ENCODE measurements at places on chromosomes 12 and 14.

DNA sequence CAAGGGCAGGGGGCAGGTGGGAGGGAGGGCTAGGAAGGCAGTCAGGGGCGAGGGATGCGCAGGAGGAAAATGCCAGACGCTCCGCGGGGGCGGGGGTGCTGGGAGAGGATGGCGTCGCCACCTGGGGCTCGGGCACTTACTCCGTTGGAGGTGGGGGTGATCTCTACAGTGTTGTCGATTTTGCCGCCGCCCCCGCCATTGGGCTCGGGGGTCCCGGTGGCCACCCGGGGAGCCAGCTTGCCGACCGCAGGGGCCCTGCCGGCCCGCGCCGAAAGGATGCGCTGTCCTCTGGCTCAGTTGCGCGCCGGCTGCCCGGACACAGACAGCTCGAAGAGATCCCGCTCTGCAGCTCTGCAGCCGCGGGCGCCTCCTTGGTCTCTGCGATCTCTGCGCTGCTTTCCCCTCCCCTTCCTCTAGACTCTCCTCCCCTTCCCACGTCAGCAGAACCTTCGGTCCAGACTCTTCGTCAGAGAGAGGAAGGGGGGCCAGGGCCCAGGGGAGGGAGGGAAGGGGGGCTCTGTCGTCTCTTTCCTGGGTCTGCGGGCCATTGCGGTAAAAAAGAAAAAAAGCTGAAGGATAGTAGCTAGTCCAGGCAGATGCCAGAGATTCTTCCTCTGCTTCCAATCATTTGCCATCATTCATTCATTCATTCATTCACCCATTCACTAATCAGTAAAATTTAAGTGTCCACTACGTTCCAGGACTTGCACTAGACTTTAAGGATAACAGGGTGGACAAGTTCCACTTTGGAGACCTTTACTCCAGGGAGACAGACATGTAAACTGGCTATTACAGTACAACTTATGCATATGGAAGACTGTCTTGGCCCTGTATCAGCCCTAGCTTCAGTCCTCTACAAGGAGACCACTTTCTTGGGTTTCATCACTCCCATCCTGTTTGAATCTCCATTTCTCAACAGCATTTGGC is at the start of gene SLC22A17:
Gene SLC22A17, minus strand, starts transcription at position 382 of the 927 bp plus-strand sequence.
- DNase-seq = no peak

- no peak for DNase-seq
These were observed 12.7 kb upstream of the CLEC1A start for GRCh38 chr12:10111451-10111850.

DNA sequence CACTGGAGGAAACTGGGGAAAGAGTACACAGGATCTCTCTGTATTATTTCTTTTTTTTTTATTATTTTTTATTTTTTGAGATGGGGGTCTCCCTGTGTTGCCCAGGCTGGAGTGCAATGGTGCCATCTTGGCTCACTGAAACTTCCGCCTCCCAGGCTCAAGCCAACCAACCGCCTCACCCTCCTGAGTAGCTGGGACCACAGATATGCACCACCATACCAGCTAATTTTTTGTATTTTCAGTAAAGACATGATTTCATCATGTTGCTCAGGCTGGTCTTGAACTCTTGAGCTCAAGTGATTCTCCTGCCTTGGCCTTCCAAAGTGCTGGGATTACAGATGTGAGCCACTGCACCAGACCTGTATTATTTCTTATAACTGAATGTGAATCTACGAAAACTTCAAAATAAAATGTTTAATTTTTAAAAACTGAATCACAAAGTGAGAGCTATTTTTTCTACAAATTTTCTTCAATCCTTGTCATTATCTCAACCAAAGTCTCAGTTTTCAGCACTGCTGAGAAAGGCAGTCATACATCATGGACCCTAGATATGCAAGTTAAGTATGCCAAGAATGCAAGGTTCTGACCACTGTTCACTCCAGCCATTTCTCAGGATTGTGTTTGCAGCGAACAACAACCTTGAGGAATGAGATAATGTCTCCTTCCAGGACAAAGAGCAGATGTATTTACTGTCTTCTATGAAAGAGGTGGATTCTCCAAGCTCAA is 2.4 kb downstream of the EAPP start:
- no peak for DNase-seq

GRCh38 chr14:87813211-87813610 is 179.8 kb downstream of the GALC start:
- no peak for DNase-seq

DNA sequence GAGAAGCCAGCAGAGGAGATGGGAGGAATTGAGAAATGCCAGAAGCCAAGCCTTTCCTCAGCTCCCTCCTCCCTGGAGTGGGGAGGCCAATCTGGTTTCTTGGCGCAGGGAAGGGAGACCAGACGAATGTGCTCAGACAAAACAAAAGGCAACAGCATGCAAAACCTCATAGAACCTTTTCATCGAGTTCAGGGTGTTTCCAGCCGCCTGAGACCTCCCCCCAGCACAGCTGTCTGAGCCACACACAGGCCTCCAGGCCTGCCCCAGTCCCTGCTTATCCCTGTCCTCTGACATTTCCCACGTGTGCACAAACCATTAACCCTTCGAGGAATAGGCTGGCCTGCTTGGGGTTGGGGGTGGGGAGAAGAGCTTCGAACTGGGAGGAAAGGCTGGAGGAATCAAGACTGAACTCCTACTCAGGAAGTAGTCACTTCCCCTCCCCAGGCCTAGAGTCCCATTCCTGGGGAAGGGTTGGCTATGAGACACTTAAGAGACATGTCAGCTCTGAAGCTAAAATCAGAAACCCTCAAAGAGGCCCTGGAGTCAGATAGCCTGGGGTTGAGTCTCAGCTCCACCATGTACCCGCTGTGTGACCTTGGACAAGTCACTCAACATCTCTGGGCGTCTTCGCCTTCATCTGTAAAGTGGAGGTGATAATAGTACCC is 10.7 kb downstream of the TBX3 start:
- no peak for DNase-seq

DNA sequence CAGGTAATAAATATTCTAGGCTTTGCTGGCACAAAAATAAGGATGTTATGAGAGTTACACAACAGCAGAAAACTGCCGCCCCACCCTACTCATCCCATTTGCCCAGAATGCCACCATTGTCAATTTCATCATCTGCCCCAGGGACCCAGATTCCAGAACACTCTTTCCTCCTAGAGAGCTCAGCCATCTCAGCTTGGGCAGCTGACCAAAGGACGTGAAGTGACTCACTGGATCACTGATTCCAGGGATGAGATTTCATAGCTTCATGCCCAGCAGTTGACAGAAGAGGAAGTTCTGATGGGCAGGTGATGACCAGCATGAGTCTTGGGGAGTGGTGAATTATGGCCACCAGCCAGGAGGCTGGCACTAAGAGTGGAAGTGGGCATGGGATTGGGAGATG is 450.3 kb downstream of the RMST start:
- DNase-seq = no peak

DNA sequence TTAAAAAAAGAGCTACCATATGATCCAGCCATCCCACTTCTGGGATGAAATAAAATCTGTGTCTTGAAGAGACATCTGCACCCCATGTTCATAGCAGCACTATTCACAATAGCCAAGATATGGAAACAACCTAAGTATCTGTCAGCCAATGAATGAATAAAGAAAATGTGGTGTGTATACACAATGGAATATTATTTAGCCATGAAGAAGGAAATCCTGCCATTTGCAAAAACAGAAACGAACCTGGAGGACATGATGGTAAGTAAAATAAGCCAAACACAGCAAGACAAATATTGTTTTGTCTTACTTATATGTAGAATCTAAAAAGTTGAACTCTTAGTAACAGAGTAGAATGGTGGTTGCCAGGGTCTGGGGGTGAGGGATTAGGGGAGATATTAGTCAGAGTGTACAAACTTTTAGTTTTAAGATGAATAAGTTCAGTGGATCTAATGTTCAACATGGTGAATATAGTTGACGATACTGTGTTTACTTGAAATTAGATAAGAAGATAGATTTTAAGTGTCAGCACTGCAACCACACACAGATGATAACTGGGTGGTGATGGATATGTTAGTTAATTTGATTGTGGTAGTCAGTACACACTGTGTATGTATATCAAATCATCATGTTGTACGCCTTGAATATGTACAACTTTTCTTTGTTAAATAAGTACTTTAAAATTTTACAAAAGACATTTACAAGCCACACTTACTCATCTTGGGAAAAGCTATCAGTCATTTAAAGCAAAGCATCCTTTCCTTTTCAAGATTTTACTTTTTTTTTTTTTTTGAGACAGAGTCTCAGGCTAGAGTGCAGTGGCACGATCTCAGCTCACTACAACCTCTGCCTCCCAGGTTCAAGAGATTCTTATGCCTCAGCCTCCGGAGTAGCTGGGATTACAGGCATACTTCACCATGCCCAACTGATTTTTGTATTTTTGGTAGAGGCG is 89.9 kb downstream of the BICD1 start:
- no peak for DNase-seq

DNA sequence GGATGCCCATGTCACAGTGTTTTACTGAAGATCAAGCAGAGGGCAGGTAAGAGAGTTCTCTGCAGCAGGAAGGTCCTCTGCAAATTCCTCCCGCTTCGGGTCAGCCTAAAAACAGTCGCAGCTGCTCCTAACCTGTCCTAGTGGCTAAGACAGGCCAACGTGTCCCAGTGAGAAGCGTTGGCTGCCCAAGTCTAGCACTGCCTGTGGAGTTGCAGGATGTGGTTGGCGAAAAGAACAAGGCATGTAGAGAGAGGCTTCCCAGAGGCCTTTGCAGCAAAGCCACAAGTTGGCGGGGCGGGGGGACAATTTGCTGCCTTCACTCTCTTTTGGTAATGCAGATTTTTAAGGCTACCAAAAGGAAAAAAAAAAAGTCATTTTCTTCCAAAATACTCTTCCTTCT is 340.1 kb downstream of the BCL11B start:
- no peak for DNase-seq

DNA sequence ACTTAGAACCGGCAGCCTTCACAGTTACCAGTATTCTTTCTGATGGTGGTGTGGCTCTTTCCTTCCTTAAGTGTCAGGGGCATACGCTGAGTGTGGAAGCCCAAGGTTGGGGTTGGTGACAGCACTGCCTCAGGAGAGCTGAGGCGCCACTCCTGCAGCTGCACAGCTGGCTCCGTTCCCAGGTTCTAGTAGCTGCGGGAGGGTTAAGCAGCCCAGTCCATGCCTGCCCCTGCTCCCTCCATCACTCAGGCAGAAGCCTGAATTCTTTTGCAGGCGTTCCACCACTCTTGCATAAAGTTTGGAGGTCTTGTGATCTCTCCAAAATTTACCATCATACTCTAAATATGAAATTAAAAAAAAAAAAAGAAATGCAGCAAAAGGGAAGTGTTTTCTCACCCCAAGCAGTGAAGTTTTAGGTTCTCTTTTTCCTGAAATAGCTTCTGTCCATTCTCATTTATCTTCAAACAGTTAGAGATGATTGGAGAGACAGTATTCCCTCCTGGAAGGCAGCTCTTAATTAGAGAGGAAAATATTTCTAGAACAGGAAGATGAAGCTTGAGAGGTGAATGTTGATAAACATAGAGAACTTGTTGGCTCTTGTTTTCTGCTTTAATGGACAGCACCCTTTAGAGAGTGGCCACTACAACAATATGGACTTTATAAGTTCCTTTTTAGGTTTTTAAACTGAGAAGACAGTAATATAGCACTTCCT is 136.1 kb downstream of the FGD4 start:
- no peak for DNase-seq

DNA sequence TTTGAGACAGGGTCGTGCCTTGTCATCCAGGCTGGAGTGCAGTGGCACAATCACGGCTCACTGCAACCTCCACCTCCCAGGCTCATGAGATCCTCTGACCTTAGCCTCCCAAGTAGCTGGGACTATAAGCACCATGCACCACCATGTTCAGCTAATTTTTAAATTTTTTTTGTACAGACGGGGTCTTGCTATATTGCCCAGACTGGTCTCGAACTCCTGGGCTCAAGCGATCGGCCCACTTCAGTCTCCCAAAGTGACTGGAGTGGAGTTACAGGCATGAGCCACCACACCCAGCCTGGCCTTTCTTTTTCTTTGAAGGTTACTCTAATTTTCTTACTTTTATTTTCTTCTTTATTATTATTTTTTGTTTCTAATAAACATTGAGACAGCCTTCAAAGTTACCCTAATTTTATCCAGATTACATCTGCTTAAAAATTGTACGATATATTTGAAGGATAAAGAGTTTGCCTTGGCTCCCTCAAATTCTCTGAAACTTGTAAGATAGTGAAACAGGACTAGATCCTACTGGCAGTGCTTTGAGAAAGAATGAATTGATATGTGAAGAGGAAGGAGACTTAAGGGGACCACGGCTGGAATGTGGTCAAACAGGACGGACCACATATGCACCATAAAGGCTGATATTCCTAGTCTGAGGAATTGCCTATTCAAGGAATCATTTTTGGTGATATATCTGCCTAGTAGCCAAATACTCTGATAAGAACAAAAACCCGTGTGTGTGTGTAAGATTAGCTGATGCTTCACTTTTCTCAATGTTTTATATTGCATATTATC is 14.1 kb upstream of the SINHCAF start:
- no peak for DNase-seq

Data from cortex of kidney (tissue), 1 donor.